Stimulated activated CD4-positive, alpha-beta T cell treated with anti-CD3 and anti-CD28 coated beads, TNF-alpha, amount 100 ng/mL, for 24 hours (primary cell): ENCODE measurements at places on chromosomes 2 and 18.

DNA sequence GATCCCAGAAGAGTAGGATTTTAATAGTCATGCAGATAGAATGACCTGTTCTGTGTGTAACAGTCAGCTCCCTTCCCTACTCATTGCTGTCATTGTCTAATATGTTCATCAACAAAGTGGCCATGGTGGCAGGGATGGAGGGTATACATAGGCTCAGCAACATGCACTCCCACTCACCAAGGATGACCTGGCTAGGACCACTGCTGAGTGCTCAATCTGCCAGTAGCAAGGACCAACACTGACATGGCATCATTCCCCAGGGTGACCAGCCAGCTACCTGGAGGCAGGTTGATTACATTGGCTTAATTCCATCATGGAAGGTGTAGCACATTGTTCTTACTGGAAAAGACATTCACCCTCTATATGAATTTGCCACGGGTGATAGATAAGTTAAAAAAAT, 401.7 kb upstream of the CELF4 start:
- DNase-seq, result no peak

- DNase-seq, result no peak
Observed at GRCh38 chr2:133107058-133107815, 437.2 kb upstream of the LYPD1 start.

- no peak for DNase-seq
Observed at GRCh38 chr18:59570101-59570775, 127.0 kb downstream of the CCBE1 start.

GRCh38 chr18:50563376-50563775, 3.5 kb downstream of the MAPK4 start:
- DNase-seq, result no peak

DNA sequence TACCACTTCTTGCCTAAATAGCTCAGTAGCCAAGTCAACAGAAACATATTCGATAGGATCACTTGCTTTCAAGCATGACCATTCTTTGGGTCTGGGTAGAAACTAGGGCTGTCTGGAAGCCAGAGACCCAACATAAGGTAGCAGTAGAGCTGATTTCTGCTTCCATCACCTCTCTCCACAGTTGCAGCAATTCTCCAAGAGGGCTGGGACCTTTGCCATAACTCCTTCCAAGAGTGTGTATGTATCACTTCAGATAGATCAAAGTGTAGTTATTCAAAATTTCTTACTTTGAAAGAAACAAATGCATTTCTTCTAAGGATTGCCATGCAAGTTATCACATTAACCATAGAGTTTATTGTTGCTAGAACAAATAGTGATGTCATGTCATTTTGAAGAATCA, 172.0 kb upstream of the GALNT5 start:
- no peak for DNase-seq

DNA sequence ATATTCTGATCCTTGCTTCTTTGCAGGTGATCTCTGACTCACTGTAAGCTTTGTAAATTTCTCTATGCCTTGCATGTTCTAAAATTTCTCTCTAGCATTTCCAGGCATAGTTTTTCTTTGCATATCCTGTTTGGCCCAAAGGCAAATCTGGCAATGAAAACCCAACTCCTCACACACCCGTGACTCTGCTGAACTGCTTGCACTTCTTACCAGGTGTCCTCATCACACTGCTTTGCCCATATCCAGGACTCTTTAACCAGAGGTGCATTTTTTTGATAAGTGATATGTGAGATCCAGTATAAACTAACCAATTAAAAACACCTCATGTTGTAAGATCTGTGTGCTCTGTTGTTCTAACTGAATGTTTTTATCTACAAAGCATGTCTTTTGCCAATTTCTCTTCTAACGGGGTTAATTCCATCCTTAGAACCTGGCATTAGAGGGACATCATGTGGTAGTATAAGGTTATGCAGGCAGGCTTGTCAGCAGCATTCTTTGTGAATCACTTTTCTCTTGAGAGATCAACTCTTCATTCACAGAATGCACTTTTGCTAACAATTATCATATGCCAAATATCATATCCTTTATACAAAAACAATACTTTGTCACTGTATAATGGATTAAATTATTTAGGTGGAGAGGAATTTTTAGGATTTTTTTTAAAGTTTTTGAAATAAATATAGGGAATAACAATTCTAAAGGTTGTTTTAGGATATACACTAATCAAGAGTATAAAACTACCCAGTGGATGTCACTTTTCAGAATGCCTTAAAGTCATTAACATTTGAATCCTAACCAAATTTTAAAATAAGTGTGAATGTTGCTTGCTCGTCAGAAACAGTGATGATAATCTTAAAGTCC, 20.8 kb upstream of the TMX3 start:
- DNase-seq, result no peak
